ENCODE measurements at places on chromosomes 1 and 21.

DNA sequence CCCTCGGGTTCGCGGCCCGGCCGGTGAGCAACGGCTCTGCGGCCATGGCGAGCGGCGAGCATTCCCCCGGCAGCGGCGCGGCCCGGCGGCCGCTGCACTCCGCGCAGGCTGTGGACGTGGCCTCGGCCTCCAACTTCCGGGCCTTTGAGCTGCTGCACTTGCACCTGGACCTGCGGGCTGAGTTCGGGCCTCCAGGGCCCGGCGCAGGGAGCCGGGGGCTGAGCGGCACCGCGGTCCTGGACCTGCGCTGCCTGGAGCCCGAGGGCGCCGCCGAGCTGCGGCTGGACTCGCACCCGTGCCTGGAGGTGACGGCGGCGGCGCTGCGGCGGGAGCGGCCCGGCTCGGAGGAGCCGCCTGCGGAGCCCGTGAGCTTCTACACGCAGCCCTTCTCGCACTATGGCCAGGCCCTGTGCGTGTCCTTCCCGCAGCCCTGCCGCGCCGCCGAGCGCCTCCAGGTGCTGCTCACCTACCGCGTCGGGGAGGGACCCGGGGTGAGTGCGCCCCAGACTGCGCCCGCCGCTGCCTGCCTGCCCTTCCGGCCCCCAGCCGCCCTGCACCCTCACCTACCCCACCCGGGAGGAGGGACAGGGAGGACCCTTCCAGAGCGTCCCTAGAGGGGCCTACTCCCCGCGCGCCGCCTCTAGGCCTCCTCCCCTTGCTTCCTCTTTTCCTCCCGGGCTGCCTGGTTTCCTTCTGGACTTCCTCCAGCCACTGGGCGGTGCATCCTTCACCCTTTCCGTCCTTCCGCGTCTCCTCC is at the start of gene RNPEP:
Gene RNPEP, plus strand, starts transcription at position 26 of the 757 bp plus-strand sequence. Its CDS starts 19 bp downstream, at position 45.
- DNase-seq = peak; percentile 32

DNA sequence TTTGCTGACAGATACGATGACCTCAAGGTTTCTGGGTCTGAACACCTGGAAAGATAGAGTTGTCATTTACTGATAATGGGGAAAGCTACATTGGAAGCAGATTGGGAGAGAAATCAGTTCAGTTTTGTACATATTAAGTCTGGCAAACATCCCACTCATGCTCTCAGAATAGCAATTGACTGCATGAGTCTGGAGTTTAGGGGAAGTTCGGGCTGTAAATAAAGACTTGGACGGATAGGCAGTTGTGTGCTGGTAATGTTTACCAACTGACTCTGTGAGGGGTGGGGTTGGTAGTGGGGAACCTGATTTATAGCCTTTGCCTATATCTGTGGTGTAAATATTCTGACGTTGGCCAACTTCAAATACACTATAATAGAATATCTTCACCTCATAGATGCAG is 4.0 kb downstream of the H6PD start:
- no peak for DNase-seq

DNA sequence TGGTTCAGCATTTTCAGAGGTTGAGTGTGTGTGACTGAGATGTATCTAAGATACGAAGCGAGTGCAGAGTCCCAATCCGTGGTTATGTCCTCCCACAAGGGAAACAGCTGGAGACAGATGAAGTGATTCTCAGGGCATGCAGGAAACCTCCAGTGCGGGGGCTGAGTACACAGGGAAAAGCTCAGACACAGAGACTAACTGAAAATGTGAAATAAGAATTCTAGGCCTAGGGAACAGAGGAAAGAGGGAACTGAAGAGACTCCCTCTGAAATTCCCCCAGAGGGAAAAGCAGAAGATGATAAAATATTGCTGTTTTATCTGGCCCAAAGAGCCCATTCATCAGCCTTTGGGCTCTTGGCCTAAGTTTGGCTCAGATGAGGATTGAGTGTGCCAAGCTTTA is 116.8 kb downstream of the LRRC53 start:
- DNase-seq = no peak

DNA sequence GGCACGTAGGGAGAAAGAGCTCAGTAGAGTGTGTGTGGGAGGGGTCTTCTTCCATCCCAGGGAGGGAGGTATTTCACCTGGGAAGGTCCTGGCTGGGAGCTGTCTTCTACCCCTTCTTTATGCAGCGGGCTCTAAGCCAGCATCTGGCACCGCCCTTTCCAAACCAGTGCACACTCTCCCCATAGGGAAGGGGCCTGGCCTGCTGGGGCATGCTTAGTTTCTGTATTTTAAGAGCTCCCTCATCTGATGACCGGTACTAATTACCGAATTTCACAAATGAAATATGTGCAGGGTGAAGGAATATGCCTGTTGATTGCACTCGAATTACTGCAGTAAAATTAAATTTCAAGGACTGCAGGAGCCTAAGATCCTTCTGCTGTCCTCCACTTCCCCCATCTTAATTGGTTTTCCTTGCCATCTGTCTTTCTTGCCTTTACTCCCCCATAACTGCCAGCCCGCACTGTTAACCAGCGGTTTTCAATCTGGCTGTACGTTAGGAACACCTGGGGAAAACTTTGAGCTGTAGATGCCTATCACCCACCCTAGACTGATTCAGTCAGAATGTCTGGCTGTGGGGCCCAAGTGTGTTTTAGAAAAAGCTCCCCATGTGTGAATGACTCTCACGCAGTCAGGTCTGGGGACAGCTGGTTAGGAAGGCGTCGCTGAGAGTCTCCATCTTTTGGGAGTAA is 20.1 kb downstream of the GALNT2 start:
- DNase-seq = no peak

- no peak for DNase-seq
These were observed 52.4 kb downstream of the IER5 start for GRCh38 chr1:181140891-181141290.

DNA sequence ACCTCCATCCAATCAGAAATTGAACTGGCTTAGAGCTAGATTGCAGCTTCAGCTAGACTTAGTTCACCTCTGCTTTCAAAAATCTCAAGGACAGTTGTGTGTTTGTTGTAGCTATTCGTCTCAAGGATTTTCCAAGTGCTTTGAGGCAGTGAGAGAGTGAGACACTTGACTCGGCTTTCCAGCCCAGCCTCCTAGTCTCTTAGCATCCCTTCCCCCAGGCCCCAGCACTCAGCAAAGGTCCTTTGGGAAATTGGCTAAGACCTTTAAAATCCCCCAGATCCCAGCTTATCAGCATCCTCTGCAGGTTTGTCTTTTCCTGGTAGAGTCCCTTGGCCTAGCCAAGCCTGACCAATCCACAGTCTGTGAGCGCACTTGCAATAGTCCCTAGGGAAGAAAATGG is 47.9 kb upstream of the PROX1 start:
- DNase-seq = no peak

GRCh38 chr1:204149635-204150565 is 1.9 kb downstream of the ETNK2 start:
- DNase-seq = no peak

DNA sequence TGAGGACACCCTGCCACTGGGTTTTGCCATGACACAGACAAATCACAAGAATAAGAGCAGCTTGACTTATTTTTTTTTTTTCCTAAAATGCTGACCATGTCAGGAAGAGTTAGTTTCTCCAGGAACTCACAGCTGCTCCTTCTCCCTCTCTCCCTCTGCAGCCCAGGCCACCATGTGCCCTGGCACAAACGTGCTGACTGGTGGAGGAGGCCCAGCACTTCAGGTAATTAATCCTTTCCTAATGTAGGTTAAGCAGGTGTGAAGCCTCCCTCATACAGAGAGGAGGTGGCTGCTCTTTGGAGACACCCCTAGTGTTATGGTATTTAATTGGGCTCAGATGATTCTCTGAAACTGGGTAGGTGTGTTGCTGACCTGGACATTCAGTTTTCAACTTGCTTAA is 129.8 kb upstream of the USH2A start:
- no peak for DNase-seq

DNA sequence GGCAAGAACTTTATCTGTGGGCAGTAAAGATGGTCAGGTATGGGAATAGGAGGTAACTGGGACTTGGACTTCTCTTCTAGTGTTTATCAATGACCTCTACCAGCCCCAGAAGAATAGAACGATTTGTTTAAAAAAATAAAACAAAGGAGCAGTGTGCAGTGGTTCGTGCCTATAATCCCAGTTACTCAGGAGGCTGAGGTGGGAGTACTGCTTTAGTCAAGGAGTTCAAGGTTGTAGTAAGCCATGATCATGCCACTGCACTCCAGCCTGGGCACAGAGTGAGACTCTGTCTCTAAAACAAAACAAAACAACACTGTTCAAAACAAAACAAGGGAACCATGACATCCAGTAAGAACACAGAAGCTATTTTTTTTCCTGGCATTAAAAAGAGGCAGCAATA is 4.3 kb downstream of the RNF19B start:
- no peak for DNase-seq

DNA sequence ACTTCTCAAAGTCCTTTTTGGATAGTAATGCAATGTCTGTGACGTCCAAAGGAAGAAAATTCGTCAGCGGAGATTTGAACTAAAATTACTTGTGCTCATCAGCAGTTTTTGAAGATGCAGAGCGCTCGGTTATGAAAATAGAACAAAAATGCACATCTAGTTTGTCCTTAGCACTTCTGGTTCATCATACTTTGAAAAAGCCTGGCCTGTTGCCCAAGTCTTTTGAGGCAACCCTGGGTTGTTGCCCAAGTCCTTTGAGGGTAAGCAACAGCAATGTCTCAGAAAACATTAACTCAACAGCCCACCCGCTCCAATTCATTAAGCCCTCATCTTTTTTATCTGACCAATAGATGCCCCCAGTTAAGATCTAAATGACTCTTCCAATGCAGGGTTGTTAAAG is 91.9 kb downstream of the HUNK start:
- no peak for DNase-seq

- no peak for DNase-seq
These were observed 99.6 kb downstream of the ODF2L start for GRCh38 chr1:86296305-86297205.

- no peak for DNase-seq
These were observed 8.2 kb upstream of the AZIN2 start for GRCh38 chr1:33072707-33073106.

DNA sequence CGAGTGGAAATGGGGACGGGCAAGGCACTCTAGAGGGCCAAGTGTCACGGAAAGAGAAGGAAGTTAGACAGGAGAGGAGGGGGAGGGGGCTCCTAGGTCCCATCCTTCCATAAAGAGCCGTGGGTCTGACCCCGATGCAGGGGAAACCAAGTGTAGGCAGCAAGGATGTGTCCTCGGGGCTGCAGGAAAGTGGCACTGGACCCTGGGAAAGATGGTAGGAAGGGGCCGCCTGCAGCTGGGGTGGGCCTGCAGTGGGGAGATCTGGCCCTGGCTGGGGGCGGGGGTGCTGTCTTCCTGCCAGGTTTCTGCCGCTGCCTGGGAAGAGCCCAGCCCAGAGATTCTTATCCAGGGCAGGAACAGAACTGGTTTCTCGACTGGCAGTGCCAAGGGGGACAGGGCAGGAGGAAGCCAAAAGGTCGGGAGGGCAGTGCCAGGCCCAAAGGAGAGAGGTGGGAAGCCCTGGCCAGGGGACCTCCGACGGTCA is 12.9 kb downstream of the CRABP2 start:
- DNase-seq = no peak

DNA sequence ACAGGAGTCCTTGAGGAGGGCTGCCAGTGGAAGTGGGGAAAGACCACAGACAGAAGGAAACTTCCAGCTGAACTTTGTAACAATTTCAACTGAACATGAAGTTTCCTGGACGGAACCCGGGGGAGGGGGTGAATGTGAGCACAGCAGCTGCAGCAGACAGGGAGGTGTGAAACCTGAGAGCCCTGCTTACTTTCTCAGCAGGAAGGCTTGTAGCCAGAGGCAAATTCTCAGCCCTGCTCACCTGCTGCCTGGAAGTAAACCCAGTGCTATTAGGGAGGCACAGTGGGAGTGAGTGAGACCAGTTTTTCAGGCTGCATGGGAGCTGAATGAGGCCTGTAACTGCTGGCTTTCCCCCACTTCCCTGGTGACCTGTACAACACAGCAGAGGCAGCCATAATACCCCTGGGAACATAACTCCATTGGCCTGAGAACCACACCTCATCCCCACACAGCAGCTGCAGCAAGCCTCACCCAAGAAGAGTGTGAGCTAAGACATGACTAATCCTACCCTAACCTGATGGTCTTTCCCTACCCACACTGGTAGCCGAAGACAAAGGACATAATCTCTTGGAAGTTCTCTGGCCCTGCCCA is 9.6 kb upstream of the SPRR2F start:
- DNase-seq = no peak

DNA sequence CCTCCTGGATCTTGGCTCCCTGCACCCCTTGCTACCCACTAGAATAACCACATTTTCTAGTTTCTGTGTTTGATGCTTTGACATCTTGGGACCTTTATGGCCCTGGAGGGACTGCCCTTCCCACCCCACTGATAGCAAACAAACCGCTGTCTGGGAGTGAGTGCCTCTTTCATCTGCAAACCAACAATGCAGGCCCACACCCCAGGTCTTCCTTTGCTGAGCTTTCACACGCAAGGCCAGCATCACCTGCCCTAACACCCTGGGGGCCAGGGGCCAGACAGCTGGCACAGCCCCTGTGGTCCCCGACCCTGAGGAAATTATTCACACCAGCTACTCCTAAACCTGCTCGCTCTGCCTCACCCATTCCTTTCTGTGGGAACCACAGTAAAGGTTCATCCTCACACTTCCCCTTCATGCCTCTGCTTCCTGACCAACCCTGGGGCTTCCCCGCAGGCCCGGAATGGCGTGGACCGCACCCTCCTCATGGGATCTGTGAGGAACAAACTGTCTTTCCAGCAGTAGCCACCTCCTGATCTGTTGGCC is 15.4 kb downstream of the SLC2A7 start:
- no peak for DNase-seq

DNA sequence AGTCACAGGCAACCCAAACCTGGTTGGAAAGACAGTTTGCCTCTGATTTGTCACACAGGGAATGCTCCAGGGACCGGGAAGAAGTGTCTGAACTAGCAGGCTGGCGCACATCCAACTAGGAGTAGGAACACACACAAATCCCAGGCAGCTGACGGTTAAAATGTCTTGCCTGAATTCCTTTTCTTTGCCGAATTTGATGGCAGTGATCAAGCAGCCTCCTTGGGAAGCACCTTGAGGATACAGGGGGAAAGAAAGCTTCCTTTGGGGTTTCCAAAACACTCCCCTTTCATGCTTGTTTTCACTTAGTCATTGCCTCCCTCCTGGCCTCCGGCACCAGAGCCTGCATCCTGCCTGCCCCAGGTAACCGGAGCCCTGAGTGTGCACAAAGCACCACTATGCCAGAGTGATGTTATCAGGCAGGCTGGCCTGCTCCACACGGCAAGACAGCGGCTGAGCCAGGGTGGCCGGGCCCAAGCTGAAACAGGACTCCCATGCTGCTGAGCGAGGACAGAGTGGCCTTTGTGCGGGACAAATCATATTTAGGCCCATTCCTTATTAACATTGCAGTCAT is 193.8 kb downstream of the LMX1A start:
- no peak for DNase-seq
